ENCODE measurements at places on chromosomes 11 and 22.

- peak; percentile 74 for DNase-seq
Measured at GRCh38 chr11:113896156-113896879, 8.3 kb upstream of the HTR3B start.

DNA sequence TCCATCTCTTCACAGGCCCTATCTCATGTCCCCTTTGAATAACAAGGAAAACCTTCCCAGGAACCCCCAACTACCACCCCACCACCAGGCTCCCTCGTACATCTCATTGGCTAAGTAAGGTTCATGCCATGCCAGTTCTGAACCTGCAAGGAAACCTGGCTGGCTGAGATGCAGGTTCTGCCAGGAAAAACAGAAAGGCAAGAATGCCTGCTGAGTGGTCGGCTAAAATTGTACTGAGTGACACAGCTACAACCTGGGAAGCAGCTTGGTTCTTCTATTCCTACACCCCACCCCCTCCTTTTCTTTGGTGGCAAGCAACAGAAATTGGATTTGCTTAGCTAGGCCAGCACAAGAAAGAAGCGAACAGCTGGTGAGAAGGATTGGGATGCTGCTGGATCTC lies 36.1 kb upstream of the TSPAN18 start:
- DNase-seq: no peak

- no peak for DNase-seq
Measured at GRCh38 chr11:20010851-20011225, 149.4 kb downstream of the DBX1 start.

GRCh38 chr11:44418456-44418830 lies 108.5 kb upstream of the ALX4 start:
- DNase-seq: no peak

- peak; percentile 39 for DNase-seq
Measured at GRCh38 chr11:3056296-3057068, 741 bp downstream of the CARS1 start.

GRCh38 chr11:69499186-69499917 lies 17.9 kb downstream of the LINC01488 start:
- DNase-seq: no peak

DNA sequence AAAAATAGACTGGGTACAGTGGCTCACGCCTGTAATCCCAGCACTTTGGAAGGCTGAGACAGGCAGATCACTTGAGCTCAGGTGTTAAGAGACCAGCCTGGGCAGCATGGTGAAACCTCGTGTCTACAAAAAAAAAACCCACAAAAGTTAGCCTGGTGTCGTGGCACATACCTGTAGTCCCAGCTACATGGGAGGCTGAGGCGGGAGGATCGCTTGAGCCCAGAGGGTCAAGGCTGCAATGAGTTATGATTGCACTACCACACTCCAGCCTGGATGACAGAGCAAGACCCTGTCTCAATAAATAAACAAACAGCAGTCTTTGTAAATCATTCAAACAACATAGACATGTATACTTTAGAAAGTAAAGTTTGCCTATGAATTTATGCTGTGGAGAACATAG lies 2.5 kb downstream of the MOV10L1 start:
- no peak for DNase-seq

GRCh38 chr11:65663639-65664200 lies 1.0 kb upstream of the RELA start:
- DNase-seq: peak; percentile 64

DNA sequence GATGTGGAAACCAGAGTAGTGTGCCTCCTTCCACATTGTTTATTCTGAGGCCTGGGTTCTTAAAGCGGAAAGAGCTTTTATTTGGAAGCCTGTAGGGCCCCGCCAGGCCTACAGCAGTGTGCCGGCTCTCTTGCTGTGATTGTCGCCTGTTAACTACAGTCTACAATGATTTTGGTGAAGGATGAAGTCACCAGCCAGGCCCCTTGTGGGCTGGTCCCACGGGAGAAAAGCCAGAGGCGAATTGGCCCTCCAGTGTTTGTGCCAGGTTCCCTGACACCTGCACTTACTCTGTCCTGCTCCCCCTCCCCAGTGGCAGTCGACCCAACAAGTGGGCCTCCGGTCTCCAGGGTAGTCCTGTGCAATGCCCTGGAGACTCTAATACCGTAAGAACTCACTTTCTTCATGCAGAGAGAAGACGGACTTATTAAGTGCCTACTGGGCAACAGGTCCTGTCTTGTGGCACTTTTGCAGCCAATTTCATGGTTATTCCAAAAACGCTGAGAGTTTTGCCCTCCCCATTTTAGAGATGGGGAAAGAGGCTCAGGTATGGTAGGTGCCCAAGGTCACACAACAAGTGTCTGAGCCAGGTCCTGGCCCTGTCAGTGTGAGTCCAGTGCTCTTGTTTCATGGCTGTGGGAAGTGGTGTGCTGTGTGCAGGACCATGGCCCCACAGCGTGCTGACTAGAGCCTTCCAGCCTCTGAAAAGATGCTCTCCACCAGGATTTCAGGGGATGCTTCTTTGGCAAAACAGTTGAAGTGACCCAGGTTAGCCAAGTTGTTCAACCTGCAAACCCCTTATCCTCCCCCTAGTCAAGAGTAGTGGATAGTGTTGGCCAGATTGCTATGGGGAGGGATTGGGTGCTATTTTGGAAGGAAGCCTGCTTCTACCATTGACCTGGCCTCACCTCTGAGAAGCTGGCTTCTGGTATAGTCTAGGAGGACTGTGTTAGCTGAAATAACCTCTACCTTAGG lies 1.4 kb downstream of the MICAL2 start:
- no peak for DNase-seq

DNA sequence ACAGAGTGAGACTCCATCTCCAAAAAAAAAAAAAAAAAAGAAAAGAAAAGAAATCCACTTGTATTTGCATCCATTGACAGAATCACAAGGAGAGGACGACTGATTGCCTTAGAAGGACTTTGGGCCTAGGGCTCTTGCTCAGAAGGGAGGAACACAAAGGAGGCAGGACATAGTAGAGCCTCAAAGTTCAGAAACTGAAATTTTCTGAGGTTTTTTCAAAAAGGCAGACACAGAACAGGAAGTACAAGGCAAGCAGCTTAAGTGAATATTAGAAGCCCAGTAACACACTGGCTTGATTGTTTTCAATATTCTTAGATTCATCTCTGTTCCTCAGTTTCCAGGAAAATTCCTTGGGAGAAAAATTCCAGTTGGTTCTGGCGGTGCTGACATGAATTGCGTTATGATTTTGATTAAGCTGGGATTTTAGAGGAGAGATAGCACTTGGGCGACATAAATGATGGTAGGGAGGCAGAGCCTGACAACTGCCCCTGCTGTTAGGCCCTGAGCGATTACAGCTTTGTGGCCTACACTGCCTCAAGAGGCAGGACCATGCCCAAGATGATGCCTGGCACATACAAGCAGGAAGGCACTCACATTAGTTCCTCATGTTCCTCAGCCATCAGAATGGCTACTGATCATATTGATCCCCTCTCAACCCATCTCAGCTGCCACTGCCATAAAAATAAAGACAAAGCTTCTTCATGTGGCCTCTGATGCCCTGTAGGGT lies 15.3 kb downstream of the CLPB start:
- no peak for DNase-seq

- DNase-seq: peak; percentile 12
Measured at GRCh38 chr11:75668451-75669297, at the start of gene MAP6. TSS of gene MAP6 (minus strand) at chr11:75669038. CDS start at chr11:75668369, 669 bp downstream.

DNA sequence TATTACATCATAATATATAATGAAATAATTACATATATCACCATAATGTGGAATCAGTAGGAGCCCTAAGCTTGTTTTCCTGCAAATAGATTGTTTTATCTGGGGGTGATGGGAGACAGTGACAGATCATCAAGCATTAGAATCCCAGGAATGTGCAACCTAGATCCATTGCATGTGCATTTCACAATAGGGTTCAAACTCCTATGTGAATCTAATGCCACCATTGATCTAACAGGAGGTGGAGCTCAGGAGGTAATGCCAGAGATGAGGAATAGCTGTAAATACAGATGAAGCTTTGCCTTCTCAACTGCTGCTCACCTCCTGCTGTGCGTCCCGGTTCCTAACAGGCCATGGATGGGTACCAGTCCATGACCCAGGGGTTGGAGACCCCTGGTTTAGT lies 63.8 kb upstream of the CHORDC1 start:
- no peak for DNase-seq

GRCh38 chr11:35714882-35715627 lies 52.5 kb downstream of the TRIM44 start:
- DNase-seq: peak; percentile 66

DNA sequence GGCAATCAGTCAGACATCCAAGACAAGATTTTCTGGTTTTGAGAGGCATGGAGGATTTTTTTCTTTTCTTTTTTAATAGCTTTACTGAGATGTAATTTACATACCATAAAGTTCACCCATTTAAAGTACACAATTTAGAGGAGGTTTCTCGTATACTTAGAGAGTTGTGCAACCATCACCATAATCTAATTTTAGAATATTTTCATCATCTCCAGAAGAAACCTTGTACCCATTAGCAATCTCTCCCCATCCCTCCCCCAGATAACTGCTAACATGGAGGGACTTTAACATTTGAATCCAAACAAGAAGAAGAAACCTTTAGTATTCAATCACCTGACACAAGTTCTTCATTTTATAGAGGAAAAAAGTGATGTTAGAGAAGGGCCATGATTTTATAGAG lies 83.6 kb downstream of the CLPB start:
- no peak for DNase-seq

GRCh38 chr11:105740164-105740903 lies 130.5 kb downstream of the GRIA4 start:
- DNase-seq: no peak

GRCh38 chr11:3190600-3190999 lies 25.5 kb upstream of the OSBPL5 start:
- no peak for DNase-seq

DNA sequence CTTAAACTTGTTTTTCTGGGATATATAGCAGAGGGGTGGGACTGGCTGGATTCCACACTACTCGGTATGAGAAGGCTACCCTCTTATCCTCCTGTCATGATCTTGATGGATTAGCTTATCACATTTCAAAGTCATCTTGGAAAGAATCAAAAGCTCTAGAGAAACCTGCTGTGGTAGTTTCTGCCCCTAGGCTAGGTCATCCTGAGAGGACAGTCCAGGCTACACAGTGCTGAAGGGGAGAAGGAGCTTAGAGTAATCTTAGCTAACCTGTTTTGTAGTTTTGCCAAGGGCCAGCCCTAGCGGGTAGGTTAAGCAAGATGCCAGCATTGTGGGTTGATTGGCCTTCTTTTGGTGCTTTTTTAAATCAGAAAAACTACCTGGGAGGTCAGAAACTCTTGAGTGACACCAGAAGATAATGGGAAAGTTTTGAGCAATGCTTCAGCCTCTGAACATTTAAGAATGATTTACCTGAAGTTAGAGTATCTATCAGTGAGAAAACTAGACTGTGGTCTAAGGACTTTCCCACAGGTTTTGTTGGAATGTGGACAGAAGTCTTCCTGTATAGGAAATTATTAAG lies 21.3 kb downstream of the PIWIL4 start:
- no peak for DNase-seq

DNA sequence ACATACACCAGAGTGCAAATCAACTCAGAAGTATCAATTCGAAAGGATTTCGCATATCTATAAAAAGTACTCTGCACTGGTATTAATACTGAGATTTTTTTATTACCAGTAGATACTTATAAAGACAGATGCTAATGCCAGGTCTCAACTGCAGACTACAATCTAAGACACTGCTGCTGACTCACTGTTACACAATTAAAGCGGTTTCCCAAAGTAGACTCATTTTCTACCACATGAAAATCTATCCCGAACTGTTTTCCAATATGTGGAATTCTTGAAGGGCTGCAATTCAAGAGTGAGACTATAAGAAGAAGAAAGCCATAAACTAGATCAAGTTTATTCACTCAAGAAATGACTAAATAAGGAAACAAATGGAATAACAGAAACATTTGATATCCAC lies 57.2 kb upstream of the ARHGAP32 start:
- DNase-seq: peak; percentile 72

- DNase-seq: no peak
Measured at GRCh38 chr11:115887727-115888126, 383.5 kb upstream of the CADM1 start.

- no peak for DNase-seq
Measured at GRCh38 chr22:39244496-39245129, at the start of gene PDGFB. TSS of gene PDGFB (minus strand) at chr22:39244982. CDS start at chr22:39243963, 1,019 bp downstream.

DNA sequence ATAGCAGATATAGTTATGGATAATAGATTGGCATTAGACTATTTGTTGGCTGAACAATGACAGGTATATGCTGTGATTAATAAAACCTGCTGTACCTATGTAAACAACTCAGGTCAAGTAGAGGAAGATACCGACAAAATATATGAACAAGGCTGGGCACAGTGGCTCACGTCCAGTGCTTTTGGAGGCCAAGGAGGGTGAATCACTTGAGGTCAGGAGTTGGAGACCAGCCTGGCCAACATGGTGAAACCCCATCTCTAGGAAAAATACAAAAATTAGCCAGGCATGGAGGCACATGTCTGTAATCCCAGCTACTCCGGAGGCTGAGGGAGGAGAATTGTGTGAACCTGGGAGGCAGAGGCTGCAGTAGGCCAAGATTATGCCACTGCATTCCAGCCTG lies 14.0 kb upstream of the CHKA start:
- no peak for DNase-seq

- DNase-seq: no peak
Measured at GRCh38 chr11:125393331-125393730, 102.7 kb downstream of the FEZ1 start.

- DNase-seq: no peak
Measured at GRCh38 chr22:33126881-33127280, 68.7 kb upstream of the SYN3 start.

DNA sequence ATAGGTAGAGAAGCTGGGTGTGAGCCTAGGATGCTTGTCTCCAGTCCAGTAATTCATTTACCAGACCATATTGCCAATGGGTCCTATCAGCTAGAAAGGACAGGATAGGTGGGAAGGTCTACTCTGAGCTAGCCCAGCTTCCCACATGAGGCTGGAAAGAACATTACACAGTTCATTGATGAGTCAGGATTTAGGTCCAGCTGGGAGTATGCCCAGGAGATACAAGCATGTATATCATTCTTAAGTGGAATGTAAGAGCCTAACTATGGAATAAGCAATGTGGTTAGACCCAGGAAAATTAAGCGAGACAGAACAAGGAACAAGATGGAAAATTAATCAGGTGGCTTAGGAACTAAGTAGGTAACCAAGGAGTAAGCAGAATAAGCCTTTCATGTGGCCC lies 59.0 kb upstream of the TBCEL start:
- DNase-seq: peak; percentile 41

DNA sequence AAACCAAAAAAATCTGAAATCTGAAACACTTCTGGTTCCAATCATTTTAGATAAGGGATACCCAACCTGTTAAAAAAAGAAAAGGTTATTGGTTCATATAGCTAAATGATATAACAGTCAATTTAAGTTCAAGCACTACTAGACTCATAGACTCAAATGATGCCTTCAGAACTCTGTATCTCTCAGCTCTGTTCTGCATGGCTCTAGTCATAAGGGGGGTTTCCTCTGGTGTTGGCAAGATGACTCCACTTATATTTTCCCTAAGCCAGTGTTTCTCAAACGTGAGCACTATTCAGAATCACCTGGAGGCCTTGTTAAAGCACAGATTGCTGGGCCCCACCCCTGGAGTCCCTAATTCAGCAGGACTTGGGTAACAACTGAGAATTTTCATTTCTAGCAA lies 11.5 kb upstream of the RRAS2 start:
- DNase-seq: no peak

- DNase-seq: no peak
Measured at GRCh38 chr11:132493801-132494200, 1038.5 kb downstream of the OPCML start.
